ENCODE measurements at places on chromosomes 3 and 15. TPM values are rescaled to one million over a fixed set of nuclear protein-coding genes. Genes with fewer than 3 reads are reported as not detected.

DNA sequence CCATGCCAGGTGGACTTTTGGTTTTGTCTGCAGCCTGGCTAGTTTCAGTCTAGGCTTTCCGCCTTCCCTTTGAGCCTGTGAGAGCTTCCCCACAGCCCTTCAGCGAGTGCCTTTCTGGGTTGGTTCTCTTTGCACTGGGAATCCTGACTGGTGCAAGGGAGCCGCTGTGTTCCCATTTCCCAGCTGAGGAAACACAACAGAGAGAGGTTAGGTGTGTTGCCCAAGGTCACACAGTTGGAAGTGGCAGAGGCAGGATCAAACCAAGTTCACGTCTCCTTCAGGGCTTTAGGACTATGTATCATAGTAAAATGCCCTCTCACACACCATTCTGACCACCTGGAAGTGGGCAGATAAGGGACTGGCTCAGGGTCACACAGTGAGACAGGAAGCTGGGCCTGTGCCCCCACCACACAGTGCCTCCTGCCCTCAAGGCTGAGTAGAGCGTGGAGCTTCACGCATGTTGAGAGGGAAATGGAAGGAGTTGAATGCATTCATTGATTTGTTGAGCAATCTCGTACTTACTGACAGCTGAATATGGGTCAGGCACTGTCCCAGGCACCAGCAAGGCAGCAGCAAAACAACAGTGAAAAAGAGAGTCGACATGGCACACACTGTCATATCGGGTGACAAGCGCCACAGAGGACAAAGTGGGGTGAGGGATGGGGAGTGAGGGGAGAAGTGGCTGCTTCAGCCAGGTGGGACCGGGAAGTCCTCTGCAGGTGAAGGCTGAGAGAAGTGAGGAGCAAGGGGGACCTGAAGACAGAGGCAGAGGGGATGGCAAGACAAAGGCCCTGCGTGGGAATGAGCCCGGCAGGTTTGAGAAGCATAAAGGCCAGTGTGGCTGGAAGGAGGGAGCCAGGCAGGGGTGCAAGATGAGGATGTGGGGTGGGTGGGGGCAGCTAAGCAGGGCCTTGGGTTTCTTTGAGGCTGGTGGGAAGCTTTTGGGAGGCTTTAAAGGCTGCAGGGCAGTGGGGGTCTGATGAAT lies 12.3 kb upstream of the ANPEP start:
- DNase-seq = no peak

The GPR62 gene
- total RNA-seq = not detected

GRCh38 chr3:28267984-28268849 lies 26.8 kb downstream of the CMC1 start:
- DNase-seq = no peak

- DNase-seq = no peak
Observed at GRCh38 chr3:177193688-177194268, 3.5 kb downstream of the TBL1XR1 start.

The HESX1 gene
- 0.44 TPM for total RNA-seq

DNA sequence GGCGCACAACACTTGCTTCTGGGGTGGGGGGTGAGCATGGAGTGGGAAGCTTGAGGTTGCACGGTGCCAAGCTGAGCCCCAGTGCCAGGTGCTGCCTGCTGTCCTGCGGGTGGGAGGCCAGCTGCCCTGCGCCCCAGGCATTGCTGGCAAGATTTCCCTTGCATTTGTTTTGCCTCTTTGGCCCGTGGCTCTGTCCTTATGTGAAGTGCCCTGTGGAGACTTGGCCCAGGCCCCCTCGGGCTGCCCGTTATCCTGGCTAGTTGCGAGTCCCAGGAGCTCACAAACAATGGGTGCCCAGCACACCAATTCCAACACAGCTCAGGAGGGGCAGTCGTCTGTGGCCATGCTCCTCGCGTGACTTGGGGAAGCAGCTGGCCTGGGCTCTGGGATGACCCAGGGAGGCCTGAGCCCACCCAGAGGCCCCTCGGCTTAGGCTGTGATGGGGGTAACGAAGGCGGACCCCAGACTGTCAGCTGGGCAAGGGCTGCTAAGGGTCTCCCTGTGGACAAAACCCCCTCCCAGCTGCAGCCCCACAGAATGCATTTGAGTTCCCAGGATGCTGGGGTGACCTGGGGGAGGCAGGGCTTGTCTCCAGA lies 5.9 kb downstream of the C3orf22 start:
- DNase-seq = no peak

The ST3GAL6 gene
- total RNA-seq = 0.20 TPM

Data from CD8-positive, alpha-beta memory T cell (primary cell).